Brain (organoid and tissue), 16 donors: ENCODE measurements at places on chromosomes 2 and 18. TPM values are rescaled to one million over a fixed set of nuclear protein-coding genes. Genes with fewer than 3 reads are reported as not detected.

DNA sequence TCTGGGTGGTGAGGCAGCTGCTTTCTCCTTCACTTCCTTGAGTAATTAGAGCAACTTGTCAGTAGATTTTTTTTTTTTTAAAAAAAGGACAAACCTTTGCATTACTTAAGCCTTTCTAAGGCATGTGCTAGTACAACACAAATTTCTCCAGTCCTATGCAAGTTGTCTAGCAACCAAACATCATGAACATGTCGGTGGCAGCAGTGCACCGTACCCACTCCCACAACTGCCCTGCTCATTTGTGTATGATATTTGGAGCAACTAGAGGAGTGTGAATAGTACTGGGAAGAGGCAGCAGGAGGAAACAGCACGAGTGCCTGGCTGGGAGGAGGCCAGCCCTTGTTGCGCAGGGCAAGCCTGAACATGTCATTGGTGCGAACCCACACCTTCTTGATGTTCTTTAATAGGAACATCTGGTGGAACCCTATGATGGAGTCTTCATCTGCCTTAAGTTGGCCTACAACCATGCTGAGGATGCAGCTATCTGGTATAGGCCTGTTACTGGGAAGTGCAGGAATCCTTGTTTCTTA is 238.3 kb downstream of the TDRD15 start:
- no peak for DNase-seq

DNA sequence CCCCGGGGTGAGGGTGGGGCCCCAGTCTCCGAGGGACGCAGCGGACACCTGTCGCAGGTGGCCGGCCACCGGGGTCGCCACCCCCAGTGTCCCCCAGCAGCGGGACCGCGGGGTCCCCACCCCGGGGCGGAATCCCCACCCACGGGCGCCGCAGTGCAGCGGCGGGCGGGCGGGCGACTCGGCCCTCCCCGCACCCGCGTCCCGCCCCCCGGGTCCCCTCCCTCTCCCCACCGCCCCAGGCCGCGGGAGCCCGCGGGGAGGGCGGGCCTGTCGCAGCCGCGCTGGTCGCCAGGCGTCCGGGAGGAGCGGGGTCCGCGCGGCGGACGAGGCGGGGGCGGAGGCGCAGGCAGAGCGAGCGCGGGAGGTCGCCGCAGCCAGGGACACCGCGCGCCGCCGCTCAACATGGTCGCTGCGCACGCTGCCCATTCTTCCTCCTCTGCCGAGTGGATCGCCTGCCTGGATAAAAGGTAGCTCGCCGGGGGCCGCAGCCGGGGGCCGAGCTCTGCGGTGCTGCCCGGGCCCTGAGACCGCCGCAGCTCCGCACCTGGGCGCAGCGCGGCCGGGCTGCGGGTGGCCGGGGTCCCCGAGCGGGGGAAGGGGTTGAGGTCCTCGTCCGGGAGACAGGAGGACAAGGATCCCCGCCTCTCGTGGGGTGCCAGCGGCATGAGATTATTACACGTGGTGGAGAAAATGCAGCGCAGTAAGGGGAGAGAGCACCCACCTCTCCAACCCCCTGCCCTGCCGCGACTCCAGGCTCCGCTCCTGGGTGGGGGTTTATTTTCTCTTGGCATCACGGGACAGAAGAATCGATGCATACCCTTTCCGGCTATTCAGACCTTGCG is at the start of gene RAPGEF4:
Gene RAPGEF4 (plus strand): TSS at position 264 of the 842 bp plus-strand sequence. CDS start 139 bp downstream, at position 403.
- peak; percentile 67 for DNase-seq

DNA sequence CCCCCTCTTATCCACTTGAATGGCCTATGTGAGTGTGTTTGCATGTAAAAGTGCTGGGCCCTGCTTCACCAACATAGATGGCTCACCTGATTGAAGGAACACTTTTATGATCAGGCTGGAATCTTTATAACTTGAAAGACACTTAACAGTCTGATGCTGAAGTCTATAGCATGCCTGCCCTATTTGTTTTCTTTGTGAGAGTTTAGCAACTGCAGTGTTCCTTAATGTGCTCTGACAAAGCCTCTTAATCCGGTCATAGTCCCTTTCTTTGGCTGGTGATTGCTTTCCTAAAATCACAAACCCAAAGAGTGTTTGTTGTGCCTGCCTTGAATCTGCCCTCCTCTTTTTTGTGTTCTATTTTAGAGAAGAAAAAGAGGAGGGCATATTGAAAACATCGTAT is 1382.8 kb upstream of the CELF4 start:
- no peak for DNase-seq

GRCh38 chr18:58788470-58788869 is 76.2 kb upstream of the ZNF532 start:
- no peak for DNase-seq

GRCh38 chr2:68734688-68735525 is at the start of gene ARHGAP25:
TSS of gene ARHGAP25 (plus strand) at chr2:68734811. CDS start at chr2:68735200, 389 bp downstream.
- peak; percentile 61 for DNase-seq

The ABCB11 gene
- not detected for polyA plus RNA-seq
